ENCODE measurements at places on chromosomes 16 and 17.
A peak's percentile ranks its signal among the peaks of the same experiment; 100 is the strongest.

DNA sequence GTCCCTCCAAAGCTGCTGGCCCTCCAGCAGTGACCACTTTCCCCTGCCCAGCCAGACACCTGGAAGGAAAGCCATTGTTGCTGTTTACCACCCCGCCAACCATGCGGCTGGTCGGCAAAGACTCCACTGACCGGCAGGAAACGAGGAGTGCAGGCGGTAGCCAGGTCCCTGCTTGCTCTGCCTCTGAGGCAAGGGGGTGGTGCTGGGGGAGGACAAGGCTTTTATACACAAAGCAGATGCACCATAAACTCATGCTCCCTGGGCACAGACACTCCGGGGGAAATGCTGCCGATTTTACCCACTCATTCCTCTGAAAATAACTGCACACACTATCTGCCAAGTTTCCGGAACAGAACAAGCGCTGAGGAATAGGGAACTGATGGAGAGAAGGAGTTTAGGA is 62.8 kb upstream of the GRIN2A start:
- DNase-seq, result no peak

DNA sequence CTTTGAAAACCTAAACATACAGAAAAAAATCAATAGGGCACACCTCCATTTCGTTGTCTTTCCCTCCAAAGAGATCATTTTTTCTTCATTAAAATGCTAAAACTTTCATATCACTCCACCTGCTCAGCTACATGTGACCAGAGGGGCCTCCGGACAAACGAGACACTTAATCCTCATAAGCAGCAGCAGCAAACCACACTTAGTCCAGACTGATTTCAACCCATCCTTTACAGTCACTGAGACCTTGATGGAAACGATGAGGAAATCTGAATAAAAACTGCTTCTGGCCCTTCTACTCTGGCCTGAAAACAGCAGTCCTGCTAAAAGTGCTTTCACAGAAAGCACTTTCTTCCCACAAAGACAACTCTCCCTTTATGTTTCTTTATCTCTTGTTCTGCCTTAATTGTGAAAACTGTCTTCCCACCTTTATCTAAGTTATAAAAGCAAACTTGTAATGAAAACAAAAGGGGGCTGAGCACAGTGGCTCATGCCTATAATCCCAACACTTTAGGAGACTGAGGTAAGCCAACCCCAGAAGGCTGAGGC is 4.6 kb downstream of the ANKRD11 start:
- no peak for DNase-seq

- DNase-seq, result no peak
Observed at GRCh38 chr17:12089809-12090384, 69.2 kb downstream of the MAP2K4 start.

GRCh38 chr16:86490859-86491639 is 19.3 kb upstream of the FOXF1 start:
- no peak for DNase-seq

DNA sequence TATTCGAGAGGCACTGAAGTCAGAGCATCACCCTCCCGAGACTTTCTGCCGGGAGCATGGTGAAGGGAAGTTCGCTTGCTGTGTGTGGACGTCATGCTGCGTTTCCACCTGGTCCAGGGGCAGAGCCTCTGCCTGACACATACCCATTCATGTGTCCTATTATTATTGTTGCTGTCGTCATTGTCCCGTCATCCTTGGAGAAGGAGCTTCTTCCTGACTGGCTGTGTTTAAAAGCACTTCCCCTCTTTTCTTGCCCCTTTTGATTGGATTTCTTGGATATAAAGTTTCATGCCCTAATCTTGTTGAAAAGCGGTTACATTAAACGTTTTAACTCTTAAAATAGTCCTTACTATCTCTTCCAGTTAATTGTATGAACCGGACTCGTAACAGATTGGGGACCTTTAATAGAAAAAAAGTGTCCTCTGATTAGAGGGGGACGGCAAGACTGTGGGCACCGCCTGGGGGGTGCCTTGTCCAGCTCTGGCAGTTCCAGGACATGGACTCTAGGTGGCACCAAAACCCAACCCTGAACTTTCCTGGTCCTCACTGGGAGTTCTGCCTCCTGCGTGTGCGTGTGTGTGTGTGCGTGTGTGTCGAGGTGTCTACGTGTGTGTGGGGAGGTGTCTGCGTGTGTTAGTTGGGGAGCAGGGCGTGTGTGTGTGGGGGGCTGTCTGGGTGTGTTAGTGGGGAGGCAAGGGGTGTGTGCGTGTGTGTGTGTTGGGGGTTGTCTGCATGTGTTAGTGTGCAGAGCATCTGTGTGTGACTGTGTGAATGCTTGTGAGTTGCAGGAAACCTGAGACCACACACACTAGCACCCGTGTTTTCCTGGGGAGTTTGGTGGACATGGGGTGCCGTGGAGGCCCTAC is 133.3 kb upstream of the CIBAR2 start:
- peak; percentile 25 for DNase-seq

DNA sequence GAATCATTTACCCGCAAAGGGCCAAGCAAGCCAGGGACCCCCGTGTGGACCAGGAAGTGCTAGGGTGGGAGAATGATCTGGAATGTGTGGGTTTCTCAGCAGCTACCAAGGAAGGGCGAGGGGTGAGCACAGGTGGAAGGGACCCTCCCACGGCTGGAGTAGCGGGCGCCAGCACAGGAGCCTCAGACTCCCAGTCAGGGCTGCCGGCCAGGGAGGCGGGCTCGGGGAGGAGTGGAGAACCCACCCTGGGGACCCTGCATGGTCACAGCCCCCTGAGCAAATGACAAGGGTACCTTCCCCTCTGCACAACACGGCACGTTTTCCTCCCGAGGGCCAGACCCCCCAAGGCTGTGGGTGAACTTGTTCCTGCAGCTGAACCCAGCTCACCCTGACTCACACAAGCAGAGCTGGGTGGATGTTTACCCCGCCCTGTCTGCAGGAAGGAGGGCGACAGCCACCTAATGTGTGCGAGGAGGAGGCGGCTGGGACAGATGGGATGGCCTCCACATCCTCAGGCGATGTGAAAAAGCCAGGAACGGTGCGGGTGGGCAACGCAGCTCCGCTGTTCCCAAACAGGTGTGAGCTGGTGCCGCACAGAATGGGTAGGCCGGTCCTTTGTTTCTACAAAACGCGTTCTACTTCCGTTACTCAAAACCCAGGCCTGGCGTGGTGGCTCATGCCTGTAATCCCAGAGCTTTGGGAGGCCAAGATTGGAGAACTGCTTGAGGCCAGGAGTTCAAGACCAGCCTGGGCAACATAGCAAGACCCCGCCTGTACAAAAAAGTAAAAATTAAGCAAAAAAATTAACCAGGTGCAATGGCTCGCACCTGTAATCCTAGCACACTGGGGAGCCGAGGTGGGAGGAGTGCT is 6.2 kb downstream of the ECI1 start:
- no peak for DNase-seq

DNA sequence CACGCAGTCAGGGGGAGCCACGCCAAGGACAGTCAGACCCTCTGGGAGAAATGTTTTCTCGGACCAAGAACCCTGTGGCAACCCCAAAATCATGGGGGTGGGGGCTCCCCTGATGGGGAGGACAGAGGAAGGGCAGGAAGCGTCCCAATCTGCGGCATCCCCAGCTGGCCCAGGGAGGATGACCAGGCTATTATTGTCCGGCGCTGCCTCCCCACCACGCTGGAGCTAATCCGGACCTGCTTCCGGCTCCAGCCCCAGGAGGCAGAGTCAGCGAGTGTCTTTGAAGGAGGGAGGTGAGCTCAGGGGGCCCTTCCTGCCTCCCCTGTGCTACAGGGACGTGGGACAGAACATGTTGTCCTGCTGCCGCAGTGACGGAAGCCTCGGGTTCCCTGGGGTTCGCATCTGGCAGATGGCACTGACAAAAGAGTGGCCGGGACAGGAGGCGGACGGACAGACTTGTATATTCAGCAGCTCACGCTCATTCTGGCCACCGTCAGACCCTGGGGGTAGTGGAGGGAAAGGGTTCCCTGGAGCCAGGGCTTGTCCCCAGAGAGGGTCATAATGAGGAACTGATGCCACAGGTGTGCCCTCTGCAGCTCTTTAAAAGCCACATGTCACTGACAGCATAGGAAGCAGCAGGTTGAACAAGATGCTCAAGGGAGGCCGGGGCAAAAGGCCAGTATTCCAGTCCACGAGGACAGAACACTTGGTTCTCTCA is 54.3 kb upstream of the CDC42EP4 start:
- no peak for DNase-seq

All from activated T-cell treated with anti-CD3 and anti-CD28 coated beads for 48 hours (primary cell).